Mucosa of gallbladder (tissue), 1 donor: ENCODE measurements at places on chromosomes 12 and 14. TPM values are rescaled to one million over a fixed set of nuclear protein-coding genes. Genes with fewer than 3 reads are reported as not detected.

The ALKBH1 gene
- total RNA-seq, result 10.2 TPM

DNA sequence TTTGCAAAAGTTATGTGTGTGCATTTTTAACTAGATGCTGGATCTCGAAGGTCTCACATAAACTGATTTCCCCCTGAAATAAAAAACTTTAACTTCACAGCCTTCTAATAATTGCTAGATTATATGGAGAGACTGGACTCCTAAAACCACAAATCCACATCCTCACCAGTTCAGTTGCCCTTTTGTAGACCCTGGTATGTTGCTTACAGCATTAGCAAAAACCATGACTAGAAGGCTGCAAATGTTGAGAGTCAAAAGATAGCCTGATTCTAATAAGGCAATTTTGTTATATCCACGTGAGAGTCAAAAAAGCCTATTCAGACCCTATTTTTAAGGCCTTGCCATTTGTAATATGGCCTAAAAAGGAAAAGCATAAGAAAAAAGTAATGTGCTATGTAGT, 37.4 kb downstream of the RASSF8 start:
- no peak for DNase-seq

DNA sequence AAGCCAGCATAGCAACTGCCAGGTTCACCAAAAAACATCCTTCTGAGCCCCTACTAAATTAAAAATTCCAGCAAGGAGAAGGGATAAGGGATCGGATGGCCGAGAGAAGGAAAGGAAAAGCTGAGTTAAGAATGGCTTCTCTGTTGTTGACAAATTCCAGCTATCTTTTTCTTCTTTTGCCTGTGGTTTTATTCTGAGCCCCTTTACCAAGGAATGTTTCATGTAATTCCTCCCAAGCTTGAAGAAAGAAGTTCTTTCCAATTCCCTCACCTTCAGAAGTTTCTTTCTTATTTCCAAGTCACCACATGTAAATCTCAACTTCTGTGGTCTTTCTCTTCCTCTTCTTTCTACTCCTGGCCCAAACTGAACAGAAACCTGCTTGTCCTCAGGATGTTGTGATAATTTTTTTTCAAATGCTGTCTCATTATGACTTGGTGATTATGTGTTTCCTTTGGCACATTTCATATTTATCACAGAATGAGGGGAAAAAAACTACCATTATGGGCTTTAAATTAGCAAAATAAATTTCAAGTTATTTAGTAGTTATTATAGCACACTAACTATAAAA, 40.0 kb downstream of the FGD6 start:
- DNase-seq, result no peak

The ADAMTS20 gene
- total RNA-seq, result not detected

- DNase-seq, result no peak
Observed at GRCh38 chr14:59406454-59407245, 58.5 kb downstream of the GPR135 start.

GRCh38 chr12:51482929-51483697, 58.5 kb downstream of the SLC4A8 start:
- DNase-seq, result no peak

GRCh38 chr14:77498120-77498979, at the start of gene ISM2:
ISM2 (minus strand) TSS chr14:77498816; CDS start chr14:77498793, 23 bp downstream.
- DNase-seq, result peak; percentile 16

GRCh38 chr12:63150713-63151622, at the start of gene AVPR1A:
AVPR1A (minus strand) TSS chr12:63151201; CDS start chr12:63150836, 365 bp downstream.
- no peak for DNase-seq

DNA sequence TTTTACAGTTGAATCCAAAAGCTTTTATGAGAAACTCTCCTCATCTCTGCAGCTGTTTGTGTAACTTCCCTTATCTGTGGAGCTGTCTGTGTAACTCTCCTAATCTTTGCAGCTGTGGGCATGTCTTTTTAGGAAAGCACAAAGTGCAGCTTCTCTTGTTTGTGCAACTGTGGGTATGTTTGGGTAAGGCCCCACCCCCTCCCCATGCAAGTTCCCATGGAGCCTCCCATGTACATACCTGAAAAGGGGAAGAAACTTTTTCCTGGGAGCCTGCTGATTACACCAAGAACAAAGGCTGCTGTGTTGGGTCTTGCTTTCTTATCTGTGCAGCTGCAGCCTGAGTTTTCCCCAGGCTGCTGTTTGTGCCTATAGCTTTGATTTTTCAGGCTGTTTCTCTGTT, 42.7 kb upstream of the CDKN3 start:
- DNase-seq, result no peak

The FGD6 gene
- 15.4 TPM for total RNA-seq

GRCh38 chr12:11500188-11500860, 105.0 kb upstream of the PRB2 start:
- DNase-seq, result peak; percentile 90

The FGD4 gene
- 75.6 TPM for total RNA-seq

GRCh38 chr14:75315144-75315543, 36.5 kb downstream of the FOS start:
- DNase-seq, result peak; percentile 54

GRCh38 chr12:12046401-12046800, 24.3 kb upstream of the BCL2L14 start:
- DNase-seq, result no peak

The SOS2 gene
- total RNA-seq, result 26.5 TPM

DNA sequence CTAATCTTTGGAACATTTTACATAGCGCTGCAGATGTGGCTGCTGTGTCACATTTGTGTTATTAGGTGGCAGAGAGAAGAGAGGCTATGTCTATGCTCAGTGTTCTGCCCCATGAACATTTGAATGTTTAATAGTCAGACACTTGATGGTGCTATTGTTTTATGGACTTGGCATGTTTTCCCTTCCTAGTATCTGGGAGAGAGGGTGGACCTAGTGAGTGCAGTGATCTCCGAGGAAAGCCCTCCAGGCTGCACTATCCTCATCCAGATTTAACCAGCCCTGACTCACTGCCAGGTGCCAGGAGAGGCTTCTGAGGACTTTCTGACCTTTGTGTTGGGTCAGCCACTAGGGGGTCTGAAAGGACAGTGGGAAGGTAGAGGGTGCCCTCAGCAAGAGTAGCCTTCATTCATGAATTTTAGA, 24.3 kb downstream of the ZFC3H1 start:
- no peak for DNase-seq

GRCh38 chr12:96948782-96949181, 41.7 kb downstream of the NEDD1 start:
- DNase-seq, result no peak

The LBHD2 gene
- 0.60 TPM for total RNA-seq

GRCh38 chr12:11719678-11720099, 70.2 kb downstream of the ETV6 start:
- DNase-seq, result peak; percentile 49

The OR4E2 gene
- not detected for total RNA-seq

DNA sequence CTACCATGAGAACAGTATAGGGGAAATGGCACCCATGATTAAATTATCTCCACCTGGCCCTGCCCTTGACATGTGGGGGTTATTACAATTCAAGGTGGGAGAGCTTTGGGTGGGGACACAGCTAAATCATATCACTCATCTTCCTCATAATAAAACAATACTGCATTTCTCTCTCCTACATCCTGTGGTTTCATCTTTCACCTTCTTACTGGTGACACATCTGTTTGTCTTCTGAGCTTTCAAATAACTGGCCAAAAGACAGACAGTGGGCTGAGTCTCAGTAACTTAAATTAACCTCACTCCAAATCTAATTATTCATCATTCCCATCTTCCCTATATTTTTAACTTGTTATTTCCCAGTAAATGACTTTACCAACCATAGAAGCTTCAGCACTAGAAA, 729.7 kb upstream of the USP15 start:
- DNase-seq, result no peak

The SELPLG gene
- total RNA-seq, result 22.4 TPM

GRCh38 chr12:12877153-12877768, 14.1 kb upstream of the GPRC5A start:
- no peak for DNase-seq

DNA sequence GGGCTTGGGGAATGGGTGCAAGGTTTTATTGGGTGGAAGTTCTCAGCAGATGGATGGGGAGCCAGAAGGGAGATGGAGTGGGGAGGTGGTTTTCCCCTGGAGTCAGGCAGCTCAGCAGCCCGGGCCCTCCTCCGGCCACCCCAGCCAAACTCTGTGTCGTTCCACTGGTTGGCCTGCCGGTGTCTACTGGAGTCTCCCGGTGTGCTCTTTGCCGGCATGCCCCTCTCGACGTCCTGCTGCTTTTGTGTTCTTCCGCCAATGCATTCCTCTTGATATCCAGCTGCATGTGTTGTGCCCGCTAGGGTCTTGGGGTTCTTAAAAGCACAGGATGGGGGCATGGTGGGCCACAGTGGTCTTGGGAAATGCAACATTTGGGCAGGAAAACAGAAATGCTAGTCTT, 72.8 kb downstream of the SEC23A start:
- no peak for DNase-seq

GRCh38 chr14:68556253-68556652, 236.6 kb downstream of the ZFP36L1 start:
- DNase-seq, result no peak

The KRT2 gene
- total RNA-seq, result not detected

DNA sequence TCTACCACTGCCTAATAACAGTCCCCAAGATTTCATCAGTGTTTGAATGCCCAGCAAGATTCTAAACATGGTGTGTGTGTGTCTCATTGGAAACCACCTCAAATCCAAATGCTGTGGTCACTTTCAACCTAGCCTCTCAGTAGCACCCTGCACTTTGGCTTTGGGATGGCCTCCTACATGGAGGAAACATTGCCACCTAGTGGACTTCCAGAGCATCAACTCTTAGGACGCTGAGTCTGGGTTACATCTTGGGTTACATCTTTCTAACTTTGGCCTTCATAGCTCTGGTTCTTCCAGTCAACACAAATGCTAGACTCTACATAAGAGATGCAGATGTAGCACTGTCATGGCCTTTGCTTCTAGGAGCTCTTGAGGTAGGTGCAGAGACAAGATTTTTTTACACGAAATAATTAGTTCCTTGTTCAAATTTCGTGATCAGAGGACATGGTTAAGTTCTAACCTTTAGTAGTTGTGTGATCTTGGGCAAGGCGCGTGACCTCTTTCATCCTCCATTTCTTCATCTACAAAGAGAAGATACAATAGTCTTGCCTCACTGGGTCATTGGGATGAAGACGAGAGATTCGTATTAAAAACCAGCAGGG, 113.5 kb upstream of the VASH1 start:
- DNase-seq, result peak; percentile 14

The LRIG3 gene
- total RNA-seq, result 50.8 TPM

DNA sequence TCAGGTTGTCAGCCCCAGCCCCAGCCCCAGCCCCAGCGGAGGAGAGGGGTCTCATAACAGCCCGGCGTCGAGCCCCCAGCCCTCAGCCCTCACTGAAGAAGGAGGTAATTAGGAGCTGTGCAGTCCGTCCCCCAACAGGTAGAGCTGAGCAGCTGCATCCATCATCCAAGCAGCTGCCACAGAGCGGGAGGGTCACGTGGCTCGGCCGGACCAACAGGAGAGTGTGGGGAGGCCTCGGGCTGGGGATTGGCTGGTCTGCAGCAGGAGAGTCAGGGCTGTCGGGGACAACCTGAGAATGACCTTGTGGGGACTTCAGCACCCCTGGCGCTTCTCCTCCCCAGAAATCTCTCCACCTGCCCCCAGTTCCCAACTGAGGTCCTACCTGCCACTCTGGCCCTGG, 29.6 kb downstream of the SMUG1 start:
- DNase-seq, result no peak

GRCh38 chr12:94602024-94602423, 48.3 kb downstream of the TMCC3 start:
- no peak for DNase-seq

The RCOR1 gene
- 28.5 TPM for total RNA-seq

GRCh38 chr12:25957793-25958427, 572 bp upstream of the RASSF8 start:
- no peak for DNase-seq

The PKP2 gene
- 39.3 TPM for total RNA-seq
